Right cardiac atrium (tissue), 5 donors: ENCODE measurements at places on chromosomes 1 and 21. TPM values are rescaled to one million over a fixed set of nuclear protein-coding genes. Genes with fewer than 3 reads are reported as not detected.

DNA sequence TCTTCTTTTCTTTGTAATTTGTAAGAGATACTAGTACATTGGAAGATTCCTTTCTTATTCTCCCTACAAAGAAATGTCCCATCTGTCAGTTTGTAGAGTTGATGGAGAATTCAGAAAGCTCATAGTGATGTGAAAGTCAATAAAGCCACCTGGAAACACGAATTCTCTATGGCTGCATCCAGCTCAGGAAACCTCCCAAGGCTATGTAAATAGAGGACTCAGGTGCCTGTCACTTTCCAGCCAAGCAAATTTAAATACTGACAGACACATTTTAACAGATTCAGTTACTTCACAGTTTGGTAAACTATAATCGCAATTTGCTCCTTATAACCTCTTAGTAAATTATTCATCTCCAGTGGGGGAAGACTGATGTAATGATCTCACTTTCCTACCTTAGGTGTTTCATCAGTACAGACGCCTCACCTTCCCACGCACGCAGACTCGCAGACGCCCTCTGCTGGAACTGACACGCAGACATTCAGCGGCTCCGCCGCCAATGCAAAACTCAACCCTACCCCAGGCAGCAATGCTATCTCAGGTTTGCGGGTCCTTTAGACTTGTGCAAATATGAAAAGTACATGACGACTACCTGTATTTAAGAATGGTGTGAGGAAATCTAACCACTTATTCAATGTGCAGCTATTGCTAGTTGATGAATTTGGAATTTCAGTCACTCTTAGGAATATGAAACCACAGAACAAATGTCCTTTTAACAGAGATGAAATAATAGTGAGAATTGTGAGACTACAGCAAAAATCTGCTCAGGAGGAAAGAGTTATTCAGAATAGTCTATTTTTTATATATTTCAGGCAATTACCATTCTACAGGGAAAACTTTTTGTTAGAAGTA lies 60.6 kb downstream of the PTPRC start:
- peak; percentile 62 for DNase-seq

The PGLYRP3 gene
- not detected for total RNA-seq

GRCh38 chr1:209063767-209064659 lies 519.5 kb upstream of the CAMK1G start:
- DNase-seq = no peak

The B3GALT2 gene
- 36.4 TPM for total RNA-seq

- peak; percentile 24 for DNase-seq
Observed at GRCh38 chr1:118479351-118479750, 294.3 kb upstream of the SPAG17 start.

The TMPRSS2 gene
- total RNA-seq = not detected

The HSF2BP gene
- 0.21 TPM for total RNA-seq

DNA sequence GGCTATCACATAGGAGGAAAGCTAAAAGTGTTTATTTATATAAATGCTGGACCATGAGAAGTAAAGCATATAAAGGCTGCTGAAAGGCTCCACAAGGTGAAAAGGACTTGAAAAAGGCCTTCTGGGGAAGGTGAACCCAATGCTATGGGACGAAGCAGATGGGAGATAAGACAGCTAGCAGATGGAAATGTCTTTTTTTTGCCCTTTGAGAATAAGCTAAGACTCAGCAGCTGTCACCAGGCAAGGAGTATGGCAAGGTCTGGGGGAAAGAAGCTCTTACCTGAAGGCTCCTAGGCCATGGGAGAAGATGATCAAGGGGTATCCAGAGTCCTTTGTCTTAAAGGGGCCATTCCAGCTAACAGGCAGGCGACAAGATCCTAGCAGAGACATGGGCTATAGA lies 9.9 kb downstream of the PAFAH2 start:
- no peak for DNase-seq

The TMCC2 gene
- 6.5 TPM for total RNA-seq

The PTPN7 gene
- total RNA-seq = 0.82 TPM

GRCh38 chr1:192201303-192201702 lies 43.0 kb downstream of the RGS18 start:
- DNase-seq = no peak

DNA sequence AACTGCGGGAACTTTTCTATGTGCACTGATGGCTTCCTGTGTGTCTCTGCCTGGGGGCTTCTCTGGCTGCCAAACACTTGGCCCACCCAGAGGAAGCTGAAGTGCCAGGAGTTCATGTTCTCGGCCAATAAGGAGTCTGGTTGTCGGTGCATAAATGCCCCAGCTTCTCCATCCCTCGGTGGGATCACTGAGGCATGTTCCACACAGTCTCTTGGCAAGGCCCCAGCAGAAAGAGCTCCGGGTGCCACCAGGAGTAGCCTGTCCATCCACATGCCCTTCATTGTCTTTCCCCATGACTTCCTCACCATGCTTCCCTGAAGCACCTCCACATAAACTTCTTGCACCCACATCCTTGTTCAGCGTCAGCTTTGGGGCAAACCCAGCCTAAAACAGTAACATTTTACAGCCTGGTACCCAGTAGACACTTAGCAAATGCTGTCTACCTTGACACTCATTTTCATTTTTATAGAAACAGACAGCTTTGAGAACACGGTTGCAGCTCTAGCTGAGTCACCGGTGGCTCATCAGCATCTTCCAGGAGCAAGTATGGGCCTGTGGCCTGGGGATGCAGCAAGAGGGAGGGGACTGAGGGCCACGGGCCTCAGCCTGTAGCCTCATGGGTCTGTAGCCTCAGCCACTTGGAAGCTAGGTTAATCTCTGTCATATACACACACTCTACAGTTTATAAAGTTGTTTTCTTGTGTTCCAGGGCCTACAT lies 14.8 kb upstream of the CDCP2 start:
- DNase-seq = no peak

DNA sequence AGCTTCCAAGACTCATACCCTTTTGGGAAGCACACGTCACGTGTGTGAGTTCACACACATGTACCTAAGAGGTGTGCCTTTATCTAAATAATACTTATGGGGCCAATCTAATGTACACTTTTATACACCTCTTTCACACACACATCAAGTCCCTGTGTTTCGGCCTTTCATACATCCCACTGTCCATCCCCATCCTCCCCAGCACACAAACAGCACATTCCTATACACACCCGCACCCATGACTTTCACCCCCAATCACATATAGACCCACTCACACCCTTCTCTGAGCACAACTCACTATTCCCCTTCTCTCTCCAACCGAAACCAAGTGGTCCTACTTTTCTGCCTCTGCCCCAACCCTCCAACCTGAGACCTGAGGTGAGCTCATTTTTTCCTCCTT lies 3.5 kb downstream of the MEX3A start:
- DNase-seq = no peak

DNA sequence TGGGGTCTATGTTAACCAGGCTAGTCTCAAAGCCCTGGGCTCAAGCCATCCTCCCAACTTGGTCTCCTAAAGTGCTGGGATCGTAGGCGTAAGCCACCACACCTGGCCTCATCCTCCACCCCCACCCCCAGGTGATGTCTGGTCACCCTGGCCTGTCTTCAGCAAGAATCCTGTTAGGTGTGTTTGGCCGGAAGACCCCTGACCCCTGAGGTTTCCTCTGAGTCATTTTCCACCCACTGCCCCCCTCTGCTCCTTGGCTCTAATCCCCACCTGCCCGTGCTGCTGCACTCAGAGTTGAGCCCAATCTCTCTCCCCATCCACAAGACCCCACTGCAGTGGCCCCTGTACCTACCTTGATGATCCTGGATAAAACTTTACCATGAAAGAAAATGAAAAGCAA lies 25.2 kb downstream of the SLC66A1 start:
- peak; percentile 11 for DNase-seq

GRCh38 chr1:162029157-162029556 lies 5.5 kb upstream of the OLFML2B start:
- DNase-seq = no peak

The GLIS1 gene
- total RNA-seq = 0.20 TPM

- DNase-seq = no peak
Observed at GRCh38 chr1:29670752-29671151, 434.4 kb downstream of the PTPRU start.

DNA sequence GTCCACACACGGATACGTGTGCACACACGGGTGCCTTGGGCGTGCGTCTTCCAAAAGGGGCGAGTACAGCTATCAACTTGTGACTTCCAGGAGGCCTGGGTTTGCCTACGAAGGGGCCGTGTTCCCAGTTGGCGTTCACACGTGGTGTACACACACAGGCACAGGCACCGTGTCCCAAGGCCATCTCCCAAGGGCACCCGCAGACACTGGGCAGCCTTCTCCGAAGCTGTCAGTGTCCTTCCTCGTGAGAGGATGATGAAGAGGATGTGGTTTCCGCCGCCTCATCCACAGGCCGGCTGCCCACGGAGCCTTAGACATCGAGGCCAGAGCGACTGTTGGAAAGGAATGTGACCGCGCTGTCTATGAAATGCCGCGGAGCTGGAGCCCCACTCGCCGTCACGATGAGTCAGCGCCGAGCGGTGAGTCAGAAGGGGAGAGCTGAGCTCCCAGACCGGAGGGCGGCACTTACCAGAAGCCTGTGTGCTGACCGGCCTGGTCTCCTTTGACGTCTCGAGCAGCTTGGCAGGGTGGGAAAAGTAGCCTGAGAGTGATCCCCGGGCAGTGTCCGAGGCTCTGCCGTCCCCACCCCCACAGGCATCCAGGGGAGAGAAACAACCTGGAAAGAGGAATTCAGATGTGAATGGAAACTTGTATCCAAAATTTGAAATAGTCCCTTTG lies 141.4 kb upstream of the ARHGEF16 start:
- peak; percentile 97 for DNase-seq

The FAM167B gene
- total RNA-seq = 2.0 TPM
